ENCODE measurements at places on chromosomes 16 and 17.

GRCh38 chr17:40103688-40104087, 3.3 kb upstream of the NR1D1 start:
- no peak for DNase-seq

DNA sequence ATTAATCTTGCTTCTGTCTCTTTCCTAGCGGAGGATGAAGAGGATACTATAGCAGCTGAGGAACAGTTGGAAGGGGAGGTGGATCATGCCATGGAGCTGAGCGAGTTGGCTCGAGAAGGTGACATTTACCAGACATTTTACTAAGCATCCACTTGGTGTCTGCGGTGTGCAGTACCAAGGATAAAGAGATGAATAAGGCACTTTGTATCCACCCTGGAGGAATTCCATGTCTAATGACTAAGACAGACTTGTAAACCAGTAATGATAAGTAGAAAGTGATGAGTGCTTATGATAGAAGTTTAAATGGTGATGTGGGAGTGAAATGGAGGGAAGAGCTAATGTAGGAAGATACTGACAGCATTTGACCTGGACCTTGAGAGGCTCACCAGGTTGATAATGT, 12.0 kb downstream of the SRCAP start:
- DNase-seq = no peak

GRCh38 chr16:24507959-24508480, 31.3 kb upstream of the RBBP6 start:
- DNase-seq = no peak

- no peak for DNase-seq
These were observed 59.3 kb upstream of the BCO1 start for GRCh38 chr16:81179219-81179618.

- DNase-seq = no peak
These were observed 267.5 kb downstream of the SEC14L1 start for GRCh38 chr17:77408284-77408683.

DNA sequence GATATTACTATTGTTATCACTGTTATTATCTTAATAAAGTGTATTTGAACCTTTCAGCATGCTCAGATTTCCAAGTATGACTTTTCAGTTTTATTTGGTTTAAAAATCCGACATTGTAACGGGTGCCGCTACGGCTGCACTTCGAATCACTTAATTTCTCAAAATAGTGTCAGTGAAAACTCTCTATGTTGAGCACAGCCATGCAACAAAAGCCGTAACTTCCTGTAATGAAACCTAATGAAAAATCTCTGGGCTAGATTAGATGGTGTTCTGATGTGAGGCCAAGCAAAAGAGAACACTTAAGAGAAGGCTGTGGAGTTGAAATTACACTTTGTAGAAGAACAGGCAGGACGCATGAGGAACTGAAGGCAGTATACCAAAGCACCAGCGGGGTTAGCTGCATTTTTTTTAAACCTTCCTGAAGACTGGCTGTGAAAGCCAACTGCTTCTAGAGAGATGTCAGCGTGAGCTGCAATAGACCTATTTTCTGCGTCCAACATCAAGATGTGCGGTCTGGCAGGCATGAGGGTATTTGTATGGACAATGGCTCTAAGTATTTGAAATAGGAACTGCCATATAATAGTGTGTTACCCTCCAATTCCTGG, 1545.0 kb upstream of the GOT2 start:
- no peak for DNase-seq

- no peak for DNase-seq
These were observed 6.1 kb downstream of the CEP112 start for GRCh38 chr17:66185862-66186261.

DNA sequence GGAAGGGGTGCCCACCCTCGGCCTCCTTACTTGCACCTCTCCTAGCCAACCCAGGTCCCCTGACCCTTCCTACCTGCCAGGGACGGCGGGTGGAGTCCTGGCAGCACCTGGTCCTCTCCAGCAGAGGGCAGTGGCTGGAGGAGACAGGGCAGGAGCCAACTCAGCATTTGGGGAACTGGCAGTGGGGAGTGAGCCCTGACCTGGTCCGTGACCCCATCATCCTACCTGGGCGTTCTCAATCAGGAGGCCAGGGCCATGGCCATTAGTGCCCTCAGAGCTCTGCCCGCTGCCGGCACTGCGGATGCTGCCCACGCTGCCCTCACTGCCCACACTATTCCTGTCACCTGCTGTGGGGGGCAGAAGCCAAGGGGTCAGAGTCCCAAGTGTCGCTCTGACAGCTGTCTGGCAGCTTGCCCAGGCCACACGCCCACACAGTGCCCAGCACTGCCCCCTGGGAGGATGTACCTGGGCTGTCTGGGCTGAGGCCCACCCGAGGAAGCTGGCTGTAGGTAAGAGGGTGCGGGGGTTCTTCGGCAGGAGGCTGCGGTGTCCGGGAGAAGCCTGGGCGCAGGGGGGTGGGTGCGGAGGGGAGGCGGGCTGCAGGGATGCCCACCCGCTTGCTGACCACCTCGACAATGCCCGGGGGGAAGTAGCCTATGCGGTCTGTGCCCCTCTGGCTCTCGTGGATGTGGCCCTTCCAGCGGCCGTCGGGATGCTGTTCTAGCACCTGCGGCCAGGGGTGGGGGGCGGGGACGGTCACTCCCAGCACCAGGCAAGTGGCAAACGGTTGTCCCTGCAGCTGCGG, 10.8 kb downstream of the CASKIN2 start:
- DNase-seq = no peak

DNA sequence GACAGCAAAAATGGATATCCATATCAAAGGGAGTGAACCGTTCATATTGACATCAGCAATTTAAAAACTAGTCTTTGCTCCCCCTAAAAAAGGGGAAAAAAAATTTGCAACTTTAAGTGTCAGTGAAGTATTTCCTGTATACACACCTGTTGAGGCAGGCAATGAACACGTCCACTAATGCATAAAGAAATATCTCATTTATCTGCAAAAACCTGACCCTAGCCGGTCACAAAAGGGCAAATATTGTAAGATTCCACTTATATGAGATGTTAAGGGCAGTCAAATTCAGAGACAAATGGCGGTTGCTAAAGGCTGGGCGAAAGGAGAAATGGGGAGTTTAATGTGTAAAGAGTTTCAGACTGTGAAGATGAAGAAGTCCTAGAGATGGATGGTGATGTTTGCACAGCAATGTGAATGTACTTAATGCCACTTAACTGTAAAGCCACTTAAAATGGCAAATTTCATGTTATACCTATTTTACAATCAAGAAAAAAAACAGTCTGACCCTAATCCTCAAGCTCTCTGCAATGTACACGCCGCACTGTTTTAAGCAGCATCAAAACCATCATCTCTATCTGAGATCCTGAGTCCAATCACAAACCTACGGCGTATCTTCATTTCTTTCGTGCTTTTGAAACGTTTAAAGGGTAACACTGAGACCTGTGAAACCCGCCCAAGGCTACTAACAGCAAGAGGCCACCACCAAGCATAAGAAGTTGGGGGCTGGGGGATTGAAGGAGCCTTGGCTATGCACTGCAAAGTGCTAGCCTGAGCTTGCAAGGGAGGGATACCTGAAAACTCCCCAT, 1.1 kb downstream of the PARN start:
- DNase-seq = peak; percentile 25

GRCh38 chr17:57810721-57811637, 38.9 kb downstream of the MRPS23 start:
- peak; percentile 88 for DNase-seq

GRCh38 chr16:75320435-75320834, 69.0 kb upstream of the BCAR1 start:
- no peak for DNase-seq

- DNase-seq = no peak
These were observed 7.1 kb upstream of the PSMD3 start for GRCh38 chr17:39973496-39973895.

- no peak for DNase-seq
These were observed 38.0 kb downstream of the TMEM132E start for GRCh38 chr17:34617398-34617797.

- no peak for DNase-seq
These were observed 75.8 kb downstream of the UTP18 start for GRCh38 chr17:51335883-51336822.

DNA sequence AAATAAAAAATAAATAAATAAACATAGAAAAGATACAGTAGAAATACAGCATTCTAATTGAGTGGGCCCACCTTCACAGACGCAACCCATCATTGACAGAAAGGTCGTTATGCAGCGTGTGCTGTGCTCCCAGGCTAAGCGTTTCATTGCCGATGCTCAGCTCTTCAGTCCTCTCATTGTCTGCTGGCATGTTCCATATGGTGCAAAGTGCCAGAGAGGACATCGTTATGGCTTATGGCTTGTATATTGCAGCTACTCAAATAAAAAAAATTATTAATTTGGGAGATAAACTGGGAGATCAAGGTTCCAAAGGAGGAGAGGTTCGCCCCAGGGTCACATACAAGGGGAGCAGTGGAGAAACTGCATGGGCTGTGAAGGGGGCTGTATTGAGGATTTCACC, 11.3 kb upstream of the UBALD2 start:
- DNase-seq = no peak

- no peak for DNase-seq
These were observed 99.2 kb downstream of the NTN1 start for GRCh38 chr17:9120471-9120870.

- no peak for DNase-seq
These were observed 69.9 kb upstream of the HSBP1 start for GRCh38 chr16:83737729-83738354.

- no peak for DNase-seq
These were observed 488 bp downstream of the SENP3 start for GRCh38 chr17:7562208-7562605.

GRCh38 chr17:1413281-1413791, 13.3 kb upstream of the YWHAE start:
- no peak for DNase-seq

DNA sequence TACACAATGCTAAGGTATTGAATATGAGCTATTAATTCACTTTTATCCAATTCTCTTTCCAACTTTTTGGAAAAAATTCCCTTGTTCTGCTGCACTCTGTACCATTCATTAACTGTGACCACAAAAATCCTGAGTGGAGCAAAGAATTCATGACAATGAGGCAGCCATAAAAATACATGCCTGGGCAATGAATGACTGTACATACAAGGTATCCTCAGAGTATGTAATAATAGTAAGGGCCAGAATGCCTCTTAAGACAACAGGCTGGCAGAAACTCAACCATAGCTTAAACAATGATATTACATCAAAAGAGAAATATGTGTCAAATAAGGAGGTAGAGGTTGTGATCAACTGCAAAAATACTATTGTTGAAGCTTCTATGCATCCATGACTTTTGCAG, 74.7 kb upstream of the CA10 start:
- DNase-seq = no peak

- DNase-seq = no peak
These were observed 253.0 kb downstream of the HS3ST3B1 start for GRCh38 chr17:14553847-14554246.

GRCh38 chr16:11201498-11202259, 54.3 kb downstream of the SOCS1 start:
- peak; percentile 67 for DNase-seq

DNA sequence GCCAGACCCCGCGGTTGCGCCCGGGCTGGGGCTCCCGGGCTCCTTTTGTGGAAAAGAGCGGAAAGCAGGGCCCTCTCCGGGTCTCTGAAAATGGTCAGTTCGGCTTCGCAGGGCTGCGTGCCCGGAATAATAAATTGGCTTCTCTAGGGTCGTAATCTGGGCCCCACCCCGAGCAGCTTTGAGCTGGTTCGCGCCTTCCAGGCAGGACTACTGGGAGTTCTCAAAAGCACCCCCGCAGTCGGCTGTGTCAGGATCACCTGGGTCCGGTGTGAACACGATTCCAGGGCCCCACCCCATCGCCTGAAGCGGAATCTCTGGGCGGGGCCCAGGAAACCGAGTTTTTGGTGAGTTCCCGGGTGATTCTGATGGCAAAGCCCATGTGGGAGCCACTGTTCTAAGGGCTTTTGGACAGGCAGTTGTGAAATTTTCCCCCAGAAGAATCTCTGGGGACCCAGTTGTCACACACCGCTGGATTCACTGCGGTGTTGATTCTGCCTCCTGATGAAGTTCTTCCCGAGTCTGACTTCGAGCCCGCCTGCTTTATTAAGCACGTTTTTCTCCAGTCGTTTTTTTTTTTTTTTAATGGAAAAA, 77.0 kb downstream of the MRC2 start:
- peak; percentile 45 for DNase-seq

GRCh38 chr17:41620583-41621434, 3.6 kb downstream of the KRT17 start:
- peak; percentile 16 for DNase-seq

DNA sequence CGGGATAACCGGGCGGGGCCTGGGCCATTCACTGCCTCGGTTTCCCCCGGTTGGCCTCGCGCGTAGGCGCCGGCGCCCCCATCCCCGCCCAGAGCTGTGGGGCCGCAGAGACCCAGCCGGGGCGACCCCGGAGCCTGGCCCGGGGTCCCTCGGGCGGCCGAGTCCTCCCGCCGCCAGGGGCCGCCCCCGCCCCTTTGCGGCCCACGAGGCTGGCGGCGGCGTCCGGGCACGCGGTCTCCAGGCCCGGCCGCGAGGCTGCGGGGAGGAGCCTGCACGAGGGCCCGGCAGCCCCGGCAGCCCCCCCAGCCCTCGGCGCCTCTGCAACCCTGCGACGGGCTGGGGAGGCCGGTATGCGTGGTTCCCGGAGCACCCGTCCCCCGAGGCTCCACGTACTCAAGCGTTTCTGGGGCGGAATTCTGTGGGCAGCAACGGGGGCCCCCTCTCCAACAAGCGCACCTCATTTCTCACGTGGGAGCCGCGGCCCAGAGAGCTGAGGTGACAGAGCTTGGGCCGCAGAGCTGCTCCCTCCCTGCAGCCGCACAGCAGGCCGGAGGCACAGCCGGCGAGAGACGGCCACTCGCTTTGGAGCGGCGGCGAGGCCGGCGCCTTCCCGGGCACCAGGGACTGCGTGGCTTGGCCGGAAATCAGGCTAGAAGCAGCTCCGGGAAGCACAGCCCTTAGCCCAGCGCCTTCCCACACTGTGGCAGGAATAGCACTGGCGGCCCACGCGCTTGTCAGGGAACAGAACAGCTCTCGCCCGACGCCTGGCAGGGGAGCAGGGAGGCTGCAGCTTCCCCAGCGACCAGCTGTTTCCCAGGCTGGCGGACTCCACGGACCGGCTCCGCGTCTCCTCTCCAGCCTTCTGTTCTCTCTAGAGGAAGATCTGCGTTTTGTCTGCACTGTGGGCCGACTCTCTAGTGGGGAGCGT, 867 bp upstream of the LIMD2 start:
- no peak for DNase-seq

DNA sequence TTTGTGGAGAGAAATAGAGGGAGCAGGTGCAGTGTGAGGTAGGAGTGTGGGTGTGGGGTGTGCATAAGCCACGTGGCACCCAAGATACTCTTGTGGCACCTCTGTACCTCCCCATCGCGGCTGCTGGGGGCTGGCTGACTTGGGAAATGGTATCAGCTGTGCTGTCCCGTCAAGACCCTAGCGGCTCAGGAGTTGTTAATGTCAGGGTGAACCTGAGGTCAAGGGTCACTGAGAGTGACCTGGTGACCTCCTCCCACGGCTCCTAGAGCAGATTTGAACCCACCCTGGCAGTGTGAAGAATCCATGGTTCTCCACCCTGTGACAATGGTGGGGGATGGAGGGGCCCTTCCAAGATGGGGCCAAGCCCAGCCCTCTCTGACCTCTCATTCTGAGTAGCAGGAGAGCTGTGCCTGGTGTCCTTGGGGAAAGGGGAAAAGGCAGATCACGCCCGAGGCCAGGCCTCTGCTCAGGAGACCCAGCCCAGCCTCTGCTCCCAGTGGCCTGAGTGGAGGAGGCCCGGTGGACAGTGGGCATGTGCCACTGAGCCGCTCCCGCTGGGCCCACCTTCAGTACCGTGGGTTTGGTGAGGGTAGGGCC, 3.0 kb upstream of the WFIKKN2 start:
- no peak for DNase-seq

GRCh38 chr17:876272-876671, 94.1 kb downstream of the MRM3 start:
- peak; percentile 70 for DNase-seq

Measured in KBM-7 (cell line).